Mesangial cell (primary cell): ENCODE measurements at places on chromosomes 5 and 9. TPM values are rescaled to one million over a fixed set of nuclear protein-coding genes. Genes with fewer than 3 reads are reported as not detected.

SMIM32 gene
- total RNA-seq, result not detected in 2 replicates

RASGEF1C gene
- total RNA-seq, result 0.13 TPM in 1 of 2 replicates, not detected in the other

ADRB2 gene
- 0.89 and 1.3 TPM in 2 replicates for total RNA-seq

SEMA5A gene
- total RNA-seq, result 7.0 and 20.5 TPM in 2 replicates

IFNA21 gene
- total RNA-seq, result not detected in 2 replicates

PGM5 gene
- not detected in 2 replicates for total RNA-seq

C9orf152 gene
- not detected in 2 replicates for total RNA-seq

PCDHGA2 gene
- 1.1 and 4.1 TPM in 2 replicates for total RNA-seq

RNF180 gene
- 2.3 and 5.3 TPM in 2 replicates for total RNA-seq

CDH6 gene
- 137 and 474 TPM in 2 replicates for total RNA-seq

SHB gene
- total RNA-seq, result 31.6 and 47.7 TPM in 2 replicates

ECM2 gene
- 0.13 and 0.16 TPM in 2 replicates for total RNA-seq

LCN9 gene
- not detected in 2 replicates for total RNA-seq

HK3 gene
- not detected in 2 replicates for total RNA-seq

SPINK13 gene
- total RNA-seq, result 0.25 TPM in 1 of 2 replicates, not detected in the other

ORM2 gene
- total RNA-seq, result not detected in 2 replicates

INSL6 gene
- not detected in 2 replicates for total RNA-seq

CCL19 gene
- not detected in 2 replicates for total RNA-seq

SOWAHA gene
- total RNA-seq, result 0.16 and 0.63 TPM in 2 replicates

PTPDC1 gene
- 6.5 and 7.9 TPM in 2 replicates for total RNA-seq

PNPLA7 gene
- 0.16 and 2.3 TPM in 2 replicates for total RNA-seq

FOXD4L3 gene
- total RNA-seq, result not detected in 2 replicates

CSF2 gene
- 0.25 and 2.8 TPM in 2 replicates for total RNA-seq

HDAC3 gene
- 48.2 and 49.1 TPM in 2 replicates for total RNA-seq

TEX48 gene
- not detected in 2 replicates for total RNA-seq

OR1N2 gene
- not detected in 2 replicates for total RNA-seq

ENTREP1 gene
- 0.49 and 1.3 TPM in 2 replicates for total RNA-seq

NR5A1 gene
- not detected in 2 replicates for total RNA-seq

MUSK gene
- total RNA-seq, result not detected in 2 replicates

TRIM41 gene
- 9.1 and 11.2 TPM in 2 replicates for total RNA-seq

TNFSF15 gene
- total RNA-seq, result 0.16 and 0.25 TPM in 2 replicates

AHRR gene
- 0.33 and 0.63 TPM in 2 replicates for total RNA-seq

BNC2 gene
- 11.4 and 18.1 TPM in 2 replicates for total RNA-seq

WDR36 gene
- total RNA-seq, result 17.1 and 24.9 TPM in 2 replicates

SAXO1 gene
- 0.51 TPM in 1 of 2 replicates, not detected in the other for total RNA-seq

NOTCH1 gene
- total RNA-seq, result 23.0 and 36.0 TPM in 2 replicates

SLC6A3 gene
- not detected in 2 replicates for total RNA-seq

LCN15 gene
- total RNA-seq, result not detected in 2 replicates

CAPSL gene
- not detected in 2 replicates for total RNA-seq

KCTD16 gene
- total RNA-seq, result 0.13 and 1.1 TPM in 2 replicates

MACIR gene
- total RNA-seq, result 8.5 and 12.2 TPM in 2 replicates

CDC20B gene
- total RNA-seq, result not detected in 2 replicates

AGXT2 gene
- total RNA-seq, result not detected in 2 replicates

ADCY2 gene
- not detected in 2 replicates for total RNA-seq

LCN12 gene
- total RNA-seq, result 1.6 TPM in 1 of 2 replicates, not detected in the other

NMUR2 gene
- total RNA-seq, result 0.13 and 0.16 TPM in 2 replicates

C9orf153 gene
- total RNA-seq, result 0.16 TPM in 1 of 2 replicates, not detected in the other

CAMK2A gene
- 2.7 TPM in 1 of 2 replicates, not detected in the other for total RNA-seq

SPINK7 gene
- not detected in 2 replicates for total RNA-seq

ARID3C gene
- 0.51 TPM in 1 of 2 replicates, not detected in the other for total RNA-seq

PCDHGA12 gene
- 3.4 and 13.8 TPM in 2 replicates for total RNA-seq

GRIN3A gene
- total RNA-seq, result not detected in 2 replicates

INSL4 gene
- not detected in 2 replicates for total RNA-seq

TSSK1B gene
- under 0.01 TPM in 1 of 2 replicates, not detected in the other for total RNA-seq

SCGB3A1 gene
- 0.38 and 3.9 TPM in 2 replicates for total RNA-seq

CDH10 gene
- 0.13 and 0.16 TPM in 2 replicates for total RNA-seq
